Stimulated activated CD8-positive, alpha-beta memory T cell treated with anti-CD3 and anti-CD28 coated beads, Interleukin-2, amount 100 ng/mL, for 1 hour (primary cell): ENCODE measurements at places on chromosomes 5 and 9.
A peak's percentile ranks its signal among the peaks of the same experiment; 100 is the strongest.

DNA sequence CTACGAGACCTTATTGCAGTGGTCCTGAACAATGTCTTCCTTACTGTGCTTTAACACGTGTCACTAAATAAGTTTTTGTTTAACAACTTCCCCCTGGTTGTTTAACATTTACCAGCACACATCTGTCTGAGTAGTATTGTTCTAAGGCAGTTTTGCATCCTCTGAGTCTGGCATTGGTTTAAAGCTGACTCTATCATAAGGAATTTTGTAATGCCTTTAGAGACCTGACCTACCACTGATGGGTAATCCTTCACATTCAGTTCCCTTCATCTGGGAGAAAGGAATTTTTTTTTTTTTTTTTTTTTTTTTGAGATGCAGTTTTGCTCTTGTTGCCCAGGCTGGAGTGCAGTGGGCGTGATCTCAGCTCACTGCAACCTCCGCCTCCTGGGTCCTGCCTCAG is 20.0 kb upstream of the PCAT7 start:
- no peak for DNase-seq

DNA sequence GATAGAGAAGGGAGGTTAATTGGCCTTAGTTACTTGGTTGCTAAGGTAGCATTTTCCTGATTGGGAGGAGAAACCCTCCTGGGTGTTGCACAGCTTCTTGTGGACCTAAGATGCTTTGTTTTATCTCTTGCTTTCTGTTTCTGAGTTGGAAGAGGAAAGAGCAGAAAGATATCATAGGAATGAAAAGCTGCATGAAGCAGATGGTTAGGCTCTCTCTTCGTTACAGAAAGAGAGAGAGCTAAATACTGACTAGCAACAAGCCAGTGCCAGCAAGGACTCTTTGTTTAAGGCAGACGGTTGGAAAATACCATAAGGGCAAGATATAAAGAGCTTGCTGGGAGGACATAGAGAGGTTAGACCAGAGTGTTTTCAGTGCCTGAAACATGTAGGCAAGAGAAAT is 103.1 kb downstream of the ATG10 start:
- DNase-seq: no peak

GRCh38 chr5:26986985-26987384 is 51.4 kb downstream of the CDH9 start:
- DNase-seq: no peak

DNA sequence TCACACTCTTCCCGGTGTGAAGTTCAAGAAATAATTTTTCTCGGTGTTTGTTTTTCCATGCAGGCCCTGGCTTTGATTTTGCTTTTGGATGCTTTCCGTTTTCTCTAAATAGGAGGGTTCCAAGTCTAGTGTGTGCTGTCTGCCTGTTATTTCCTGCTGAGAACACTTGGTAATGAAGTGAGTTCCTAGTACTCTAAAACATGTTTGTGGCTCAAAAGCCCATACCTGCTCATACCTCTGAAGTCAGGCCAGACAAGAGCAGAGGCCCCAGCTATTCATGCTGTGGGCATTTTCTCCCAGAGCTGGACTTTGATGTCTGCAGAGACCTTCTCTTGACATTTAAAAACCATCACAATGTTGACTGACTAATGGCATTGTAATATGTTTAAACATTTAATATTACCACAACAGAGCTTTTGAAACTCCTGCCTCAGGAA is 211.2 kb downstream of the GOLPH3 start:
- DNase-seq: no peak

DNA sequence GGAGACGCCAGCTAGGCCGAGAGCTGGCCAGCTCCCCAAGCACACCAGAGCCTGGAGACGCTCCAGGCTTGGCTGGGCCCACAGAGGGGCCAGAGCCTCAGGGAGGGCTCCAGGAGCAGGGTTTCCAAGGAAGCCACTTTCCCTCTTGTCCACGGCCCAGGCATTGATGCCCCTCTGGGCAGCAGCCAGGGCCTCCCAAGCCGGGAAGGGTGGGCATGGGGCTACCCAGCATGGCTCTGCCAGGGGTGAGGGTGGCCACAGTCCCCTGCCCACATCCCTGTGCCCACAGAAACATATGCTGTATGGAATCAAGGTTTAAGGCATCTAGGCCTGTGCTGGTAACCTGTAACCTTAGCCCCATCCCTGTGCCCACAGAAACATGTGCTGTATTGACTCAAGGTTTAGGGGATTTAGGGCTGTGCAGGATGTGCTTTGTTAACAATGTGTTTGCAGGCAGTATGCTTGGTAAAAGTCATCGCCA is 1.5 kb upstream of the DPP7 start:
- DNase-seq: no peak

- peak; percentile 39 for DNase-seq
Observed at GRCh38 chr5:173615884-173616576, 420 bp downstream of the BOD1 start.

- DNase-seq: no peak
Observed at GRCh38 chr5:1887588-1888360, 5.0 kb upstream of the IRX4 start.

- DNase-seq: no peak
Observed at GRCh38 chr9:104997536-104997935, 69.6 kb upstream of the ABCA1 start.

DNA sequence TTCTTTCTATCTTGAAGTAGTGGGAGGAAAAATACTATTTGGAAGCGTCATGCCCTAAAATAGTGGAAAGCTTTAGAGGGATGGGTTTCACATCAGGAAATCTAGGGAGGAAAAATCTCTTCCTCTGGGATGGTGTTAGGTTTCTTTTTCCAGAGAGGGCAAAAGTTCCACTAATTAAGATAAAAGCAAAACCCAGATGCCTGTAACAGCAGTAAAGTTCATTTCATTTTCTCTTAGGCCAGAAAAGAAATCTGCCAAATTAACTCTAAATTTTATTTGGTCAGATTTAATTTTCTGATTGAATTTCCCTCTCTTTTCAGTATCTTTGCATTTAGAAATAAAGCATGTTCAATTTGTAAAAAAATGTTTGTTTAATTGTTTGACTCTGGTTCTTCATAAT is 88.8 kb downstream of the LURAP1L start:
- no peak for DNase-seq

DNA sequence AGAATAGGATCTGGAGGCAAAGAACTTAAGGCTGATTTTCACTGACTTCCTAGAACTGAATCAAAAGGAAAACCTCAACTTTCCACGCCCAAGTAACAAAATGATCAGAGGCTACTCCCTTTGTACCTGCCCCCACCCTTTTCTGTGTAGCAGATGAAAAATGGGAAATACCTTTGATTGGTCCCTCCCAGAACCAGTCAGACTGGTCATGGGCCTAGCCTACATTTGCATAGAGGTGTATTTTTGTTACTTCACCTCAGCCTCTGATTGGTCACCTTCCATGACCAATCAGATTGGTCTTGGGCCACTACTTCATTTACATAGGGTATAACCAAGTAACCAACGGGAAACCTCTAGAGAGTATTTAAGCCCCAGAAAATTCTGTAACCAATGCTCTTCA is 1553.5 kb upstream of the C9orf72 start:
- DNase-seq: no peak

DNA sequence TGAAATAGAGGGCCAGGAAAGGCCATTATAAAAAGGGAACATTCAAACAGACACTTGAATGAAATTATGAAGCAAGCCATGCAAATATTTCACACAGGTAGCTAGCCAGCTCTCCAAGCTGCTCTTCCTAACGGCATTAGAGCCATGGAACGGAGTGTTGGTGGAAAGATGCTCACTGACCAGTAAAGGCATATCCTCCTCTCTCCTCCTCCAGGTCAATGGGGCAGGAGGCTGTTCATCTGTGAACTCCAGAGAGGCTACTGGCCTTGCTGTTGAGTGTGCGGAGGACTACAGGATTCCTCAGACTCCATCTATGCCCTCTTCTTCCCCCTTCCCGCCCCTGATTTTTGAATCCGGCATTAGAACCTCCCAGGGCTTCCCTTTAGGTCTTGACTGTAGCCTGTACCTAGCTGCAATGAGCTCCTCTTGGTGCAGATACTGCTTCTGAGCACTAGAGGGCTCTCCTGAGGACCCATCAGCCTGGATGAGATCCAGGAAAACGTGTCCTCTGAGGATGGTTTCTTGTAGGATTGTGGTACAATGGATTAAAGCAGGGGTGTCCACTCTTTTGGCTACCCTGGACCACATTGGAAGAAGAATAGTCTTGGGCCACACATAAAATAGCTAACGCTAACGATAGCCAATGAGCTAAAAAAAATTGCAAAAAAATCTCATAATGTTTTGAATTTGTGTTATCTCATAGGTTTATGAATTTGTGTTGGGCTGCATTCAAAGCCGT is 162.2 kb downstream of the SREK1 start:
- no peak for DNase-seq

GRCh38 chr5:95959051-95959887 is 2.4 kb downstream of the ELL2 start:
- no peak for DNase-seq

DNA sequence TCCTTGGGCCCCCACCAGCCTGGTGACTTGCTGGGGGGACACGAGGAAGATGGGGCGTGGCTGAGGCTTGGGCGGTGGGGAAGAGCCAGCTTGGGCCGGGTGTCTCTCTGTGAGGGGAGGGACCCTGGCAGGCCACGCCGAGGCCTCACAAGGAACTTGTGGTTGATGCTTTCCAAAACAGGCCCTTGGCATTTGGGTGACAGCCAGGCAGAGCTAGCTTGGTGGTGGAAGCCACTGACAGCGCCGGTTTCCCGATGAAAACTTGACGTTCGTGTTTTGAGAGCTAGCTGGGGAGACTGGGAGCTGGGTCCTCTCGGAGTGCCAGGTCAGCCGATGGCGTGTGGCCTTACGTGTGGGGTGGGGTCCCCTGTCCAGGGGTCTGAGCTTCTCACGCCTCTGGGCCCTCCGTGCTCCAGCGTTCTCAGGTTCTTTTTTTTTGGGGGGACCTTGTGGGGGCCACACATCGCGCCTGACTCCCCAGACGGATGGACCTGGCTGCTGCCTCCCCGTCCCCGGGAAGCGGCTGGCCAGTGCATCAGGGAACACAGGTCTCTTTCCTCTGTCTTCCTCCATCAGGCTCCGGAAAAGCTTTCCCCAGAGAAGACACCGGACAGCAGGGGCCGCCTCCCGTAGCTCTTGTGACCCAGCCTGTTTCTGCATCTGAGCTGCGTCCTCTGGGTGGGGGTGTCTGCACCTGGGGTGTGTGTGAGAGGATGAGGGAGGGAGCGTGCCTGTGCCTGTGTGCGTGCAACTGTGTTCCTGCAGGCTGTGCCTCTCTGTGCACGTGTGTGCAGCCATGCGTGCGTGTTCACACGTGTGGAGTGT is 129.3 kb upstream of the LPCAT1 start:
- DNase-seq: no peak

DNA sequence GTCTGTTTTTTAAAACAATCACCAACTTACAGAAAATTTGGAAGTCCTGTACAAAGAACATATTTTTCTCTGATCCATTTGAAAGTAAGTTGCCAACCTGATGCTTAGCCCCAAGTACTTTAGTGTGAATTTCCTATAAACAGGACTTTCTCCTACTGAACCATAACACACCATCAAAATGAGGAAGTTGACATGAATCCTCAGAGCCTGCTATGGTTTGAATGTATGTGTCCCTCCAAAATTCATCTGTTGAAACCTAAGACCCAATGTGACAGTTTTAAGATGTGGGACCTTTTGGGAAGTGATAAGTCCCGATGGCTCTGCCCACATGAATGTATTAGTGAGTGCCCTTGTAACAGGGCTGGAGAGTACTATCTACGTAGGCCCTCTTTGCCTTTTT is 6.4 kb upstream of the ACOT12 start:
- no peak for DNase-seq

GRCh38 chr9:121682201-121682600 is 30.8 kb downstream of the DAB2IP start:
- no peak for DNase-seq

GRCh38 chr9:33180526-33181184 is 13.5 kb upstream of the B4GALT1 start:
- no peak for DNase-seq

DNA sequence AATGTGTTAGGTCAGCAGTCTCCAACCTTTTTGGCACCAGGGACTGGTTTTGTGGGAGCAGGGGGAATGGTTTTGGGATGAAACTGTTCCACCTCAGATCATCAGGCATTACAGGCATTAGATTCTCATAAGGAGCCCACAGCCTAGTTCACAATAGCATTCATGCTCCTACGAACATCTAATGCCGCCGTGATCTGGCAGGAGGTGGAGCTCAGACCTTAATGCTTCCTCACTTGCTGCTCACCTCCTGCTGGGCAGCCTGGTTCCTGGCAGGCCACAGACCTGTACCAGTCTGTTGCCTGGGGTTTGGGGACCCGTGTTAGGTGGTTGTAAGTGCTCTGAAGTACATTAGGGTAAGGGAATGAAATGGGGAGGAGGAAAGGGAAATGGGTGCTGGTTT is 9.7 kb upstream of the CTNNA1 start:
- no peak for DNase-seq

GRCh38 chr5:172952034-172952511 is 7.2 kb upstream of the RPL26L1 start:
- DNase-seq: no peak

GRCh38 chr9:32551276-32552051 is 663 bp upstream of the SMIM27 start:
- no peak for DNase-seq

DNA sequence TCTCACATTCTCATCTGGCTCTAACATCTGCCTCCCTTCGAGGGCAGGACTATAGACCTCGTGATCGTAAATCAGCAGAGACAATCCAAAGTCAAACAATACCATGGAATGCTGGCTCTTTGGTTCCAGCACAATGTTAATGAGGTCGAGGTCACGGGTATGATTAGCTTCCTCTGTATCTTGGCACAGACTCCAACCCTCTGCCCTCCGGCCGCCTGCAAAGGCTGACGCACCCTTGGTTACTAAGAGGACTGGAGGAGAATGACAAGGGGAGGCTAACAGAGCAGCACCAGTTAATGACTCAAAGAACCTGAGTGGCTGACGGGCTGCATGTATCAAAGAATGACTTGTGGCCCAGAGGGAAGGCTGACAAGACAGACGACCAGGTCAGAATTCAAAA is 10.1 kb downstream of the LHFPL2 start:
- no peak for DNase-seq

DNA sequence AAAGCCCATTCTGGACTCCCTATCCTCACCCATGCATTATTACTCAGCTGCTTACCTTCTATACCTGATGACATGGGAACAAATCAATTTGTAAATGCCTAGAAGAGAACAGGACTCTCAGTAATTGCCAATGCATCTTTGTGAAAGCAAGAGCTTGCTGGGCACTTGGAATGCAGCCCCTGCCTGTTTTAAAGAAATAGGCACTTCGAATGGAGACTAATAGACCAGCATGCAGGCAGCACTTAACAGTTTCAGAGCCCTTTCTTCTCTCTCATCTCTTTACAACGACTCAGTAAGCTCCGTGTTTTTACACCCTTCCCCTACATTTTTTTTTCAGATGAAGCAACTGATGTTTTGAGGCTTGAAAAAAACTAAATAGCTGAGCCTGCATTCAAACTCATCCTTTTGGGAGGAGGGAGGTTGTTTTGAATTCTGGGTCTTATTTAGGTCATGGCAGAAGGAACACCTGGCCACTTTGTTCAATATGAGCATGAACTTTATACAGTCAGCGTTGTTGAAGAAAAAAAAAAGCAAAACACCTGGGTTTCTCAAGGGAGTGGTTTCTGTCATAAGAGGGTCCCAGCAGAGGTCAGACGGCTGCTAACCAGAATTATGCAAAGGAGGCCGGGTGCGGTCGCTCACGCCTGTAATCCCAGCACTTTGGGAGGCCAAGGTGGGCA is 34.6 kb upstream of the WHRN start:
- no peak for DNase-seq

GRCh38 chr9:75462866-75463265 is 374.6 kb downstream of the OSTF1 start:
- DNase-seq: no peak

- DNase-seq: no peak
Observed at GRCh38 chr9:136052472-136052880, 42.6 kb downstream of the NACC2 start.

GRCh38 chr9:129138144-129138462 is 26.9 kb downstream of the PTPA start:
- no peak for DNase-seq
